Small intestine (tissue), 16 donors: ENCODE measurements at places on chromosomes 4 and X. TPM values are rescaled to one million over a fixed set of nuclear protein-coding genes. Genes with fewer than 3 reads are reported as not detected.
A peak's percentile ranks its signal among the peaks of the same experiment; 100 is the strongest.

DNA sequence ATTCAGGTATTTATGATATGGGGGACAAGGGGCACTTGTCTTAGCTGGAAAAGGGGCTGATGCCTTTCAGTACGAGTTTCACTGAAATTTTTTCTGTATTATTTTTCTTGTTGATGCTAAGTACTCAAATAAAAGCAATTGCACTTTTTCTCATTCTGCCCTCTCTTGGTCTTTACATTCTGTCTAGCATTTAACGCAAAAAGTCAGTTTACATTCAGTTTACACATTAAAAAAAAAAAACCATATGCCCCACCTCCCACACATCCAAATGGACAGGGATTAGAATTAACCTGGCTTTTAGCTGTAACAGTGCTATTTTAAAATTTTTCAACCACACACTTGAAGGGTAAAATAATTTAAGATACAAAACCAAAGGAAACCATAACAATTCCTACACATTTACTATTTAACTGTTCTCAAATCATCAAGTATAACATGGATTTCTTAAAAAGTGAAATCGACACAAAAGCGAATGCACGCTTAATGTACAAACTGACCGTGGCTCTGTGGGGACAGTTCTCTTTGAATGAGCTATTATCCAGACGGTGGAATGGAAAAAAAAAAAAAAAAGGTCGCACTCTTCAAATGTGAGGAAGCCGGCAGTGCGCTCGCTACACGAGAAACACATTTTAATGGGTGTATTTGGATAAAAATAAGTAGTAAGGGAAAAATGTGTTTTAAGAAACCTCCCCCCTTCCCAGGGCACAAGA is 1.4 kb downstream of the AMMECR1 start:
- H3K27ac ChIP-seq: peak overlapping the region; percentile 87
- H3K4me1 ChIP-seq: no peaks in the 10 kb centered on the region
- no peak for DNase-seq

DNA sequence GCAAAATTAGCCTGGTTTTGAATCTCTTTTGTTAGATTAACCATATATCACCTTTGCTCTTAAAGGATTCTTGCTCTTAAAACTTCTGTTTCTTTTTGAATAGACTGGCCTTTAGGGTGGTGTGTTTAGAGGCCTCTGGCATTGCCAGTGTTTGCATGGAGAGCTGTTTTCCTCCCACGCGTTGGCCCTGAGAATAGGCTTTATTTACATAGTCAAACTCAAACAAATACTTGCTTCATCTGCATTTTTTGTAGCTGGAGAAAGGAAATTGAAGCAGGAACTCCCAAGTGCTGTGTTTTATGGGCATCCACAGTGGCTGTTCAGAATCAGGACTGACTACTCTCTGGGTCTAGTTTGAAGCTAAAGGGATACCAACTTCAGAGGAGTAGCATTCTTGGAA is 2.7 kb downstream of the SHROOM2 start:
- H3K27ac ChIP-seq: no peak overlapping the region
- DNase-seq: peak; percentile 18
- no peak overlapping the region for H3K4me3 ChIP-seq
- H3K4me1 ChIP-seq: no peaks in the 10 kb centered on the region

DNA sequence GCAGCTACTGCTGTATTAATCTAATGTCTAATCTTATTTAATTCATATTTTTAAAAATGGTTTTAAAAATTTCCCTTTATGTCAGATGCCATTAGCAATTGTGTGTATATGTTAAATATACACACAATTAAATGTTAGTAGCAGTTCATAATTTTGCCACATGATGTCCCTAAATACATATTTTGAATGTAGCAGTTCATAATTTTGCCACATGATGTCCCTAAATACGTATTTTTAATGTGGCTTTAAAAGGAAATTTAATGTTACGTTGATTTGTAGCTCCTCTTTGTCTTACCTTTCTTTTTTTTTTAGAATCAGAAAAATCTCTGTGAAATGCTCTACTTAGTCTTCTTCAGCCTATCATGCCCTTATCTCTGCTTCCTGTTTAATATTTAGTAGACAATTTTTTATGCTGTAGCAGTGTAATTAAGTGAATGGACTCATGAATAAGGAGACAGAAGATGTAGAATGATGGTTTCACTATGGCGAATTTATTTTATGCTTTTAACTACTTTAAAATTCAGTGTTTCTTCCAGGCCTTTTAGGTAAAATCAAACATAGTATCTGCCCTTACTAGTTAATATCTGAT is 26.1 kb downstream of the RBM46 start:
- no peaks in the 10 kb centered on the region for H3K4me1 ChIP-seq
- peak; percentile 38 for DNase-seq
- no peak overlapping the region for H3K4me3 ChIP-seq
- no peaks in the 10 kb centered on the region for H3K36me3 ChIP-seq
- H3K27me3 ChIP-seq: no peaks in the 10 kb centered on the region
- H3K27ac ChIP-seq: no peak overlapping the region

GRCh38 chr4:57403591-57403990 is 293.4 kb upstream of the IGFBP7 start:
- no peaks in the 10 kb centered on the region for H3K27me3 ChIP-seq
- H3K4me1 ChIP-seq: no peaks in the 10 kb centered on the region
- no peak for DNase-seq

- no peak for DNase-seq
- no peaks in the 10 kb centered on the region for H3K4me1 ChIP-seq
- H3K4me3 ChIP-seq: no peak overlapping the region
- H3K27me3 ChIP-seq: no peaks in the 10 kb centered on the region
Measured at GRCh38 chr4:15958562-15958961, 4.4 kb downstream of the FGFBP2 start.

GRCh38 chrX:123580792-123581191 is 152.1 kb downstream of the THOC2 start:
- no peaks in the 10 kb centered on the region for H3K36me3 ChIP-seq
- H3K27me3 ChIP-seq: no peaks in the 10 kb centered on the region
- DNase-seq: no peak
- H3K4me1 ChIP-seq: no peaks in the 10 kb centered on the region

DNA sequence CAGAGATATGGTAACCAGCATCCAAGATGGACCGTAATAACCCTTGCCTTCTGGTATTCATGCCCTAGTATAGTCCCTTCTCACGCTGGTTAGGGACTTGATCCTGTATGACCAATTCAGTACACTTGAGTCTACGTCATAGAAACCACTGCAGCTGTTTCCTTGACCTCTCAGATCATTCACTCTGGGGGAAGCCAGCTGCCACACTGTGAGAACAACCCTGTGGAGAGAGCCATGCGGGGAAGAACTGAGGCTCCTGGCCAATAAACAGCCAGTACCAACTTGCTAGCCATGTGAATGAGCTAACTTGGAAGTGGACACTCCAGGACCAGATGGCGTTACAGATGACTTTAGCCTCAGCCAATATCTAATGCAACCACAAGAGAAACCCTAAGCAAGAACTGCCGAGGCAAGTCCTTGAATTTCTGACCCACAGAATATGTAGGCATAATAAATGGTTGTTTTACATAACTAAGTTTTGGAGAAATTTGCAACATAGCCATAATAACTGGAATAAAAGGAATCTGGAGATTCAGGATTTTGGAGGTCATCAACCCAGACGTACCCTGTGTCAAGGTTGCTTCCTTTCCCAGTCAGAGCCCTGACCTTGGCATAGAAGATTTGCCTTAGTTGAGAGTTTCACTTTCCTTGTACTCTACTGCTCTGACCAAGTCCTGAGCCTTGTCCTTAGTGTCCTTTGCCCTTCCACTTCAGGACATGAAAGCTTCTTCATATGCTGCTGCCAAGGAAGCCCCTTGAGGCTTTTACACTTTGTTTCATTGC is 87.3 kb upstream of the ZNF81 start:
- no peaks in the 10 kb centered on the region for H3K4me1 ChIP-seq
- no peak for DNase-seq
- no peaks in the 10 kb centered on the region for H3K36me3 ChIP-seq
- H3K27ac ChIP-seq: no peak overlapping the region
- no peak overlapping the region for H3K4me3 ChIP-seq

- H3K4me3 ChIP-seq: no peak overlapping the region
- H3K4me1 ChIP-seq: no peaks in the 10 kb centered on the region
- no peak for DNase-seq
- no peaks in the 10 kb centered on the region for H3K36me3 ChIP-seq
- H3K27me3 ChIP-seq: no peaks in the 10 kb centered on the region
Measured at GRCh38 chr4:123430031-123430430, 33.4 kb downstream of the SPRY1 start.

GRCh38 chr4:175999944-176000343 is 65.7 kb upstream of the WDR17 start:
- H3K27ac ChIP-seq: no peak overlapping the region
- H3K27me3 ChIP-seq: peaks cover 21% of the 10 kb centered on the region
- DNase-seq: no peak
- H3K4me3 ChIP-seq: no peak overlapping the region
- no peaks in the 10 kb centered on the region for H3K36me3 ChIP-seq
- H3K4me1 ChIP-seq: no peaks in the 10 kb centered on the region

GALNTL6 gene
- polyA plus RNA-seq: not detected

FDCSP gene
- not detected for polyA plus RNA-seq

FRAS1 gene
- 12.6 TPM for polyA plus RNA-seq

SLITRK2 gene
- polyA plus RNA-seq: not detected
